ENCODE measurements at places on chromosomes 7 and 10.
A peak's percentile ranks its signal among the peaks of the same experiment; 100 is the strongest.

- peak; percentile 76 for DNase-seq
Measured at GRCh38 chr10:24952143-24952706, at the start of gene PRTFDC1. TSS of gene PRTFDC1 (minus strand) at chr10:24952606. CDS start at chr10:24952575, 31 bp downstream.

GRCh38 chr7:143258831-143259230 lies 4.4 kb upstream of the GSTK1 start:
- DNase-seq: no peak

DNA sequence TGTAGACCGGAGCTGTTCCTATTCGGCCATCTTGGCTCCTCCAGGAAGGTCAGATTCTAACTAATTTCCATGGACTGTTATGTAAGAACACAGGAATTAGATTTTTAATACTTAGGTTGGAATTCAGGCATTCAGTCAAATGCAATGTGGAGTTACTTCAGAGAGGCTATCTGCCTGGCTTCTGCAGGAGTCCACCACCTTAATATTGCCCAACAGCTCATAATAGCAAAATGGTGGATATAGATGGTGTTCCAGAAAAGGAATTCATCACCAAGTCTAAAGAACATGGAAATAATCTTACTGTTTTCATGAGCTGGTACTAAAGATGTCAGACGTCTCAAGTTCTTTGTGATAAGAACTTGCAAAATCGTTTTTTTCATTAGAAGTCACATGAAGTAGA lies 39.5 kb downstream of the CRHR2 start:
- DNase-seq: no peak

GRCh38 chr7:28774261-28774988 lies 183.7 kb downstream of the TRIL start:
- no peak for DNase-seq

DNA sequence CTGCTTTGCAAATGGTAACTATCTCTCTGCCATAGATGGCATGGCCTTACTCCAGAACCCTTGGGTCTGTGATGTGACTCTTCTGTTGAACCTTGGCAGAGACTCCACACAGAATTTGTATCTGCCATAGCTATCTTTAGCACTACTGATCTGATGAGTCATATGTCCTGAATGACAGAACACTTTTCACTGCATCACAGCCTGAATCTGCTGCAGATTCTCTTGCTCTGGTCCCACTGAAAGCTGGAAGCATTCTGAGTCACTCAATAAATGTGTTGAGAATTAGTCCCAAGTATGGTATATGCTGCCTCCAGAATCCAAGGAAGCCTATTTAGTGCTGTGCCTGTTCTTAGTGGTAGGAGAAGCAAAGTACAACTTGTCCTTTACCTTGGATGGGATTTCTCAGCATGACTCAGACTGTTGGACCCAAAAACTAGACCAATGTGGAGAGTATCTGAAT lies 39.5 kb upstream of the ANKRD1 start:
- DNase-seq: no peak

GRCh38 chr7:23072048-23072447 lies 33.5 kb upstream of the KLHL7 start:
- DNase-seq: no peak

- no peak for DNase-seq
Measured at GRCh38 chr10:78756604-78757343, 312.0 kb upstream of the ZMIZ1 start.

DNA sequence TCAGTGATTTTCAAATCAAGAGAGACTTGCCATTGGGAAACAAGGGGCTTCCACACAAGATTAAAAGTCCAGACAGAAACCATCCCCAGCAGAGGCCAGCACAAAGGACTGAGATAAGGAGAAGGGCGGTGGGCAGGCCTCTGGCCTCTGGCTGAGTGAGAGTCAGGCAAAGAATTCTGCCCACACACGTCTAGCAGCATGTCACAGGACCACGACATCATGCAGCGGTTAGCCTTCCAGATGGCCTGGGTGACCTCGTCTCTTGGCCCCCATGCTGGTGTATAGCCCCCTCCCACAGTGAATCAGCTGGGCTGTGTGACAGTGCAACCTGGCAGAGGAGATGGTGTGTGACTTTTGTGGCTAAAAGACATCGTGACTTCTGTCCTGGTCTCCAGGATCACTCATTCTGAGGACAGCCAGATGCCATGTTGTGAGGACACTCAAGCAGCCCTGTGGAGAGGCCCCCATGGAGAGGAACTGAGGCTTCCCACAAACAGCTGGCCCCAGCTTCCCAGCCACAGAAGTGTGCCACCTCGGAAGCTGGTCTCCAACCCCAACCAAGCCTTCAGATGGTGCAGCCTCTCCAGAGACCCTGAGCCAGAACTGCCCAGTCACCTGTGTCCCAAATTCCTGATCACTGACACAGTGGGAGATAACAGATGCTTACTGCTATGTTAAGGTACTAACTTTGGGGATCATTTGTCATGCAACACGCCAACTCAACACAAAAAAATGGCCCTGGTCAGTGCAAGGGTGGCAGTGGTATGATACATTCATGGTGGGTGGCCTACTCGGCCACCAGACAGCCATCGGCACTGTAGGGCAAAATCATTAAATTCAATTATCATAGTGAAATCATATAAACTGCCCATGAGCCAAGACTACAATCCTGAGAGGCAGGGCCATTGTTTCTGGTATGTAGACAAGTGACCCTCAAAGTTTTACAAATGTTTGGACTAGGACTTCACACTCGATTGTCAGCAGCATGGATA lies 73.2 kb downstream of the TNS3 start:
- no peak for DNase-seq

DNA sequence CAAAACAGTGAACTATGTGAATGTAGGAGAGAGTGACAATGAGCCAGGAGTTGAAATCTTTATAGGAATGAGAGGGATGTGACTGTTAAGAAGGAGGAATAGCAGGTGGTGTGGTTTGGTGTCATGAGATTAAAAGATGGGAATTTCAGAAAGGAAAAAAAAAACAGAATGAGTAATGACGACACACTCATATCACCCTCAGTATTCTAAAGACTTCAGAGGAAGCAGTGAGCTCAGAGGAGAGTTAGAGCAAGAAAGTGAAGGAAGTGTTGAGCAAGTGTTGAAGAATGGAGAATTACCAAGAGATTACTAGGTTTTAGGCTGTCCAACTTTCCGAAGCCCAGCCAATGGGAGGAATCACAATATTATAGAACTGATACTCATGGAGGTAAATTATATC lies 220.5 kb upstream of the HGF start:
- no peak for DNase-seq

GRCh38 chr7:1290026-1290678 lies 57.5 kb downstream of the UNCX start:
- no peak for DNase-seq

Data from NCI-H1417 (cell line).